ENCODE measurements at places on chromosomes 16 and 17.

- DNase-seq: no peak
These were observed 115.1 kb downstream of the HIC1 start for GRCh38 chr17:2170023-2170422.

DNA sequence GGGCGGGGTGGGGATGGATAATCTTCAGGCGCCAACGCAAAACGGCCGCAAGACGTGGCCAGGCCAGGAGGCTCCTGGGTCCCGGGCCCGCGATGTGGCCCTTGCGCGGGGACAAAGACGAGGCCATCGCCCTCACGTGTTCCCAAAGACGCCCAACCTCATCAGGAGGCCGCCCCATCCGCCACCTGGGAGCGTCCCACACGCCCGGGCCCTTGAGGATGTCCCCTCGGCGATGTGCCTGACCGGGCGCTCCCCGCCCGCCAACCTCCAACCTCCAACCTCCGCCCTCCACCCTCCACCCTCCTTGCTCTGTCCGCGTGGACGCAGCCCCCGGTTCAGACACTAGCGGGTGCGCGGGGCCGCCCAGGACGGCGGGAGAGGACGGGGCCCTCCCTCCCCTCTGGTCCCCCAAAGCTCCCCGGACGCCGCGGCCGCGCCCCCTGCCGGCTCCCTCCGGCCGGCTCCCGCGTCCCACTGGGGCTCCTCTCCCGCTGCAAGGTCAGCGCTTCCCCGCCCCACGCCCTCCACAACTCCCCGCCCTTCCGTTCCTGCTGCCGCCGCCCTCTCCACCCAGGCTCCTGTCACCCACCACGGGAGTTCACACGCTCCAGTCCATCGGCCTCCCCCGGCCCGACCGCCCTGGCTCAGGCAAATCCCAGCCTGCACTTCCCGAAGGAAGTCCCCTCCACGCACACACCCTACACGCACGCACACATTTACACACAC, 250.8 kb upstream of the RPL38 start:
- peak; percentile 25 for DNase-seq

DNA sequence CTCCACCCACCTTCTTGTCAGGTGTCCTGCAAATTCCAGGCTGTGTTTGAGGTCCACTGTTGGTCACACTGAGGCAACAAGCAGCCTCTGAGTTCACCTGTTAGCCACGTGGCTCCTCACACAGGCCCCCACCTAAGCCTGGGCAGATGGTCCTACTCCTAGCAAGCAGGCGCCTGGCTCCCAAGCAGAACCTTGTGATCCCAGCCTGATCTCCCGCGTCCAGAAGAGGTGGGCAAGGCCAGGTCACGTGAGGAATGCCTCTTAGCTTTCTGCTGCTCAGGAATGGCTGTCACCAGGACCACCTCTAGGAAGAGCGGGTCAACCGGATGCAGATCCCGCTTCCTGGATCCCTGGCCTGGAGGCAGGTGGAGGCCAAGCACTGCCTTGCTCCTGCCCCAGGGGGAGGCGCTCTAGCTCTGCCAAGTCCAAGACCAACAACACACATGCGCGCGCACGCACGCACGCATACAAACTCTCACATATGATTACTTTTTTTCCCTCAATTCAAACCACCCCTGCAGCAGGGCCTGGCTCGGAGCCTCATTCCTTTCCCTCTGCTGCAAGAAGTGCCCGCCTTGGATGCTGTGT, 9.5 kb downstream of the CYB561 start:
- DNase-seq: no peak

GRCh38 chr16:2895813-2896212, 12.8 kb downstream of the FLYWCH2 start:
- DNase-seq: no peak

GRCh38 chr17:81453076-81453475, 57.8 kb downstream of the BAHCC1 start:
- DNase-seq: peak; percentile 66

GRCh38 chr16:83807327-83807709, 460 bp upstream of the HSBP1 start:
- no peak for DNase-seq

- peak; percentile 61 for DNase-seq
These were observed 8.6 kb upstream of the ABCC3 start for GRCh38 chr17:50626037-50626574.

DNA sequence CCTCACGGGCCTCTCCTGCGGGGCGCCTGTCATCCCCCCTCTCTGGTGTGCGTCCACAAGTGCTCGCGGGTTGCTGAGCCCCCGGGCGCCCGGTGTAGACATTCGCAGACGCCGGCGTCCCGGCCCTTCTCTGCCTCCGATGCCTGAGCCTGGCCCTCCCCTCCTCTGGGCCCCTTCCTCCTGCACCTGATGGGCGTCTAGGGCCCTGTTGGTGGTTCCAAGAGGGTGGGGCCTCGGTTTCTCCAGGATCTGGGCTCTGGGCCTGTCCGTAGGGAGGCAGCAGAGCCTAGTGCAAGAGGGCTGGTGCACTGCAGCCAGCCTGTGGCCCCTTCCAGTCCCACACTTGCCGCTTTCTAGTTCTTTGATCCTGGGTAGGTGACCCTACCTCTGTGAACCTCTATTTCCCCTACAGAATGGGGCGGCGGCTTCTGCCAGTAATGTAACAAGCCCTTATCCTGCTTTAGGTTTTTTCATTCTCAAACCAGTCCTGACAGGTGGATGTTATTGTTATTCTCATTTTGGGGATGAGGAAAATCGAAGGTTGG, 623 bp downstream of the E4F1 start:
- peak; percentile 49 for DNase-seq

GRCh38 chr17:56893503-56893902, 20.3 kb downstream of the TRIM25 start:
- DNase-seq: no peak

GRCh38 chr16:64826374-64826773, 295.5 kb downstream of the CDH11 start:
- no peak for DNase-seq

DNA sequence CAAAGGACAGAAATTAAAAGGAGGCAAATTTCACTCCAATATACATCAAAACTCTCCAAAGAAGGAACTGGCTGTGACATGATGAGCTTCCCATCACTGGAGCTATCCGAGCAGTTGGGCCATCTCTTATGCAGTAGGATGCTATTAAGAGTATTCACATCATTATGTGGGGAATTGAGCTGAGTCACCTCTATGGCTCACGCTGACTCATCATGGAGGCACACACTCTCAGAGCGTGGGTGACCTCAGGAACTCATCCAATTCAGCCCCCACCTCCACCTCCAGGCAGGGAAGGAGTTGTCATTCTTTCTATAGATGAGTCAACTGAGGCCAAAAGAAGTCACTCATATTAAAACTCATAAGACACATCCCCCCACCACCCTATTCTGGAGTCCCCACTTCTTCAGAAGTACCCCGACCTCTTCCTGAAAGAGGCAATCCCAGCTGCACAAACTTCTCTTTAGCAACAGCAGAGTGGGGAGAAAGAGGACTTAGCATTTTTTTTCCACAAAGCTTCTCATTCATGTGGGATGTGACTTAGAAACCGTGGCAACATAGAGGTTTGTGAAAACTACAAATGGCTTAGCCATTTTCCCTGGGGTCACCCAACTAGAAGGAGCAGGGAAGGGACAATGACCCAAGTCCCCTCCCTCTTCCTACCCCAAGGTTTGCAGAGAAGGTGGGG, 32.5 kb downstream of the ABCC12 start:
- DNase-seq: no peak

GRCh38 chr17:8162997-8163977, 539 bp upstream of the VAMP2 start:
- peak; percentile 39 for DNase-seq

GRCh38 chr17:49646391-49647255, 31.3 kb downstream of the SPOP start:
- DNase-seq: no peak

- DNase-seq: no peak
These were observed at the start of gene GJD3 for GRCh38 chr17:40364121-40364861. GJD3 (minus strand) TSS chr17:40364737; CDS start chr17:40363815, 922 bp downstream.

GRCh38 chr16:12390644-12391043, 413.0 kb downstream of the CPPED1 start:
- no peak for DNase-seq

DNA sequence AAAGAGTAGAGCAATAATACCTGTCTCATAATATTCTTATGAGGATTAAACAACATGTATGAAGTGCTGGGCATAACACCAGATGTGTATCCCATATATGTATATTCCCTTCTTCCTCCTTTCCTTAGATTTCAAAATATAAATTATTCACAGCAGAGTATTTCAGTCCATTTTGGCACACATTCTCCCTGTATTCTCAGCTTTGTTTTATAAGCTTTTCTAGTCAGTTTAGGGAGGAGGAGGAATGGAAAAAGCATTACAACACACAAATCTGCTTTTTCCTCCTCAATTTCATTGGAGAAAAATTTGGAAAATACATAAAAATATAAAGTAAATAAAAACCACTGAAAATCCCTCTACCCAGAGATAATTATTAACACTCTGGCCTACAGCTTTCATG, 46.6 kb upstream of the CORO6 start:
- DNase-seq: no peak

DNA sequence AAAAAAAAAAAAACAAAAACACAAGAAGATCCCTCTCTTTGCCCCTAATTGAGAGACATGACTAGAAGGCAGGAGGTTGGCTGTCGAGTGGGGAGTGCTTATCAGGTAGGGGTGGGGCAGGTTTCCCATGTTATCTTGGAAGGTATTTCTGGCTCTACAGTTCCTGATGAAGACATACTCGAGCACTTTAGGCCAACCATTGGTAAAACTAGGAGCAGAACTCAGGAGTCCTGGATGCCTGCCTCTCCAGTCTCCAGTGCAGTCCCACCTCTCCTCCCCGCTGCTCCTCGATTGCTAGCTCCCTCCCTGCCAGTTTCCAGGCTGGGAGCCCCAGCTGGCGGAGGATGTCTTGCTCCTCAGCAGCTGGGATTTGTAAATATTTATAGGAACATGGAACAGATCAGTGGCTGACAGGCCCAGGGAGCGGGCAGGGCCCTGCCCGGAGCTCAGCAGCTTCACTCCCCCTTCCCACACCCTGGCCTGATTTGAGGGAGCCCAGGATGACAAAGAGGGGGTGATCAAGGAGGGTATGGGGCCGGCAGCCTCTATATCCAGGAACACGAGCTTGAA, 11.4 kb upstream of the C1QL1 start:
- peak; percentile 18 for DNase-seq

DNA sequence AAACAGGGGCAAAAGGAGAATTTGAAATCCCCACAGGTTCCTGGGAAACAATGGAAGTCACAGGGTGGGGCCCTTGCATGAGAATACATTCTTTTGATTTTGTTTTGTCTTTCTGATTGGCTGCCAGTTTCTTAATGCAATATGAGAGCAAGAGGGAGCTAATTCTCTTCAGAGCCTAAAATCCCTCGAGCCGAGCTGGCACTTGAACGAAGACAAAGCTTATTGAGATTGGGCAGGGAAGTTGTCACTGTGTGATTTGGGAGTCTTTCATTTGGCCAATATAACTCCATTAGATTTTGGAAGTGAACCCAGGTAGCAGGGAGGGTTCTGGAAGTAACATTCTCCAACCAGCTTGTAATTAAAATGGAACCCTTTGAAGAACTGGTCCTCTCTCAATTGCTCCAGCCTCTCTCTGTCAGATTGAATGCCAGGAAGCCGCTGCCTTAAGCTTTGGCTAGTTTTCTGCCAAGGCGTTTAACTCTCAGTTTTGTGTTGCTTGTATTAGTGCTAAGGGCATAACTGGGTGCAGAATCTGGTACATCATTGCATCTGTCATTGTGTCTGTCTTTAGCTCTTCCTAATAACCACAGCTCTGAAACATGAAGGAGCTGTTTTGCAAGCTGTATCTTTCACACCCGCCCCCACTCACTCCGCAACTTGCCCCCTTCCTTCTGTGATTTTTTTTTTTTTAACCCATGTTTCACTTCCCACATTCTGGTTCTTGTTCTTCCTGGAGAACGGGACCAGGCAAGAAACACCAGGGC, 272.0 kb downstream of the MAF start:
- DNase-seq: no peak

DNA sequence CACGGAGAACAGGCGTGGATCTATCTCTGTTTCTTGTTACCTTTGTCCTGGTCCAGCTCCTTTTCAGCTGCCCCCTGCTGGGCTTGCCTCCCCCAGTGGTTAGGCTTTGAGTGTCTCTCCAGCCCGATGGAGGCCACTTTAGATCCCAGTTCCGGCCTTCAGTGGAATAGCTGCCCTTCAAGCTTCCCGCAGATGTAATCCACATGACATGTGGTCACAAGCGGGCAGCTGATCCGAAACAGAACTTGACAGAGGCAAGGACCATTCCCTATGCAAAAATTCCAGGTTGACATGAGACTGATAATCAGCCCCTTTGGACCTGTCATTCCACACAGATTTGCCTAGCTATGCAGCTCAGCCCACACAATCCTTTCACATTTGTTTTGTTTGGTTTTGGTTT, 40.6 kb upstream of the AQP8 start:
- DNase-seq: no peak

- no peak for DNase-seq
These were observed 15.1 kb downstream of the GSDMB start for GRCh38 chr17:39903158-39903884.

- DNase-seq: no peak
These were observed 16.5 kb downstream of the CRISPLD2 start for GRCh38 chr16:84836234-84836647.

- peak; percentile 4 for DNase-seq
These were observed 31.2 kb upstream of the TENT4B start for GRCh38 chr16:50121721-50122445.

- no peak for DNase-seq
These were observed 37.3 kb downstream of the BCO1 start for GRCh38 chr16:81275795-81276194.

DNA sequence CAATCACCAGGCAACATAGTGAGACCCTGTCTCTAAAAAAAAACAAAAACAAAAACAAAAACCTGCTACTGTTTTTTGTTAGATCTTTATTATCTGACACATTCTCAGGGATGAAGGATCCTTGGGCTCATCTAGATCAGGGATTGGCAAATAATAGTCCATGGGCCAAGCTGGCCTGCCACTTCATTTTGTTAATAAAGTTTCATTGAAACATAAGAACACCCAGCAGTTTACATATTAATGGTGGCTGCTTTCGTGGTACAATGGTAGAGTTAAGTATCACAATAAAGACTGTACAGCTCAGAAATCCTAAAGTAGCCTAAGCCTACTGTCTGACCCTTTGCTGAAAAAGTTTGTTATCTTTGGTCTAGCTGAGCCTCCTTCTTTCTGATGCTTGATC, 32.9 kb upstream of the CLEC18A start:
- DNase-seq: no peak

GRCh38 chr17:31095236-31096105, 694 bp downstream of the NF1 start:
- peak; percentile 37 for DNase-seq

GRCh38 chr17:78268951-78269905, 37.8 kb downstream of the TMEM235 start:
- peak; percentile 6 for DNase-seq

Measured in NCI-H1092 treated with DMSO at 0.1 percent for 48 hours (cell line).